ENCODE measurements at places on chromosomes 5 and 9. TPM values are rescaled to one million over a fixed set of nuclear protein-coding genes. Genes with fewer than 3 reads are reported as not detected.

DNA sequence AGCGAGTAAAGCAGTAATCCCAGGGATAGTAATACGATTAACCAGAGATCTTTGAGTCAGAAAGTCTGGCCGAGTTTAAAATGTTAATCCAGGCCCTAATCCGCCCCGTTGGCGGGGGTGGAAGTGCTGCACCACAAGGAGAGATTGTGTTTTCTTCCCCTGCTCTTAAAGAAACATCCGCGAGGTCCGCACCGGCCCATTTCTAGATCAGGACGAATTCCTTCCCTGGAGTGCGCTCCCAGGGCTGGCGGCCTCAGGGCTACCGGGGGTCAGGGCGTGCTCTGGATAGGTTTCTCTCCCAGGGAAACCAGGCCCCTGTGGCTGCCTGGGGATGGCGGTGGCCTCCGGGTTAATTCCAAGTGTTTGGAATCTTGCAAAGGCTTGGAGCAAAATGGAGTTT, 9.3 kb upstream of the NEUROG1 start:
- no peak for DNase-seq
- H3K36me3 ChIP-seq = no peaks in the 10 kb centered on the region
- peak overlapping the region; percentile 61 for H3K4me3 ChIP-seq
- peaks cover 12% of the 10 kb centered on the region for H3K27me3 ChIP-seq

- peaks cover 2% of the 10 kb centered on the region for H3K27me3 ChIP-seq
- no peak overlapping the region for H3K27ac ChIP-seq
- H3K36me3 ChIP-seq = no peaks in the 10 kb centered on the region
- no peak overlapping the region for H3K4me3 ChIP-seq
- peak; percentile 64 for DNase-seq
- no peaks in the 10 kb centered on the region for H3K4me1 ChIP-seq
Measured at GRCh38 chr9:76996700-76997099, 22.8 kb upstream of the FOXB2 start.

DNA sequence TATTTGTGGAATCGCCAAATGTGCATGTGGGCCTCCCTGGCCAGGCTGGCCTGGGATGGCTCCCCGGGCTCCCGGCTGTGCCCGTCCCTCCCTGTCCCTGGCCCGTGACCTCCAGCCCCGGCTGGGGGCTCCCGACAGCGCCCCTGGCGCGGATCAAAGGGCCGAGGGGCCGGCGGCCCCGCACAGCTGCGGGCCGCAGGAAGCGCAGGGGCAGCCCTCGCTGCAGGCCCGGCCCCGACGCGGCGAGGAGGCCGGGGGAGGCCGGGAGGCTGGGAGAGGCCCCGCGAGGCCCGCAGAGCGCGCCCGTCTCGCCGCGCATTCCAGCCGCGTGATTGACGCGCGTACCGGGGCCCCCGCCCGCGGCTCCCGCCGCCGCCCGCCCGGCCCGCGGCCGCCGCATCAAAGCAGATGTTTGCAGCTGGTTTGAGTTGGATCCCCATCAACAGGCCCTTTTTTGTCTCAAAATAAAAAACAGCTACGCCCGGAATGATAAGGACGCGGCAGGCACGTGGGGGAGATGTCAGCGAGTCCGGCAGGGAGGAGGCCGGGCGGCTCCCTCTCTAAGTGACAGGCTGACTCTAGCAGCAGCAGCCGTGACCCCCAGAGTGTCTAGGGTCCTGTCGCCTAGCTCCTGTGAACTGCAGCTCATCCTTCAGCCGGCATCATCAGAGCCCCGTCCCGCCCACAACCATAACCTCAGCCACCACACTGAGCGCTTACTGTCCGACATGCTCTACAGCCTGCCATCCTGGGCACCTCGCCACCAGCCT, 69.4 kb downstream of the LMX1B start:
- peaks cover 41% of the 10 kb centered on the region for H3K27me3 ChIP-seq
- no peak for DNase-seq
- peaks cover 12% of the 10 kb centered on the region for H3K36me3 ChIP-seq
- H3K27ac ChIP-seq = no peak overlapping the region
- H3K4me1 ChIP-seq = no peaks in the 10 kb centered on the region
- peak overlapping the region; percentile 19 for H3K4me3 ChIP-seq

DNA sequence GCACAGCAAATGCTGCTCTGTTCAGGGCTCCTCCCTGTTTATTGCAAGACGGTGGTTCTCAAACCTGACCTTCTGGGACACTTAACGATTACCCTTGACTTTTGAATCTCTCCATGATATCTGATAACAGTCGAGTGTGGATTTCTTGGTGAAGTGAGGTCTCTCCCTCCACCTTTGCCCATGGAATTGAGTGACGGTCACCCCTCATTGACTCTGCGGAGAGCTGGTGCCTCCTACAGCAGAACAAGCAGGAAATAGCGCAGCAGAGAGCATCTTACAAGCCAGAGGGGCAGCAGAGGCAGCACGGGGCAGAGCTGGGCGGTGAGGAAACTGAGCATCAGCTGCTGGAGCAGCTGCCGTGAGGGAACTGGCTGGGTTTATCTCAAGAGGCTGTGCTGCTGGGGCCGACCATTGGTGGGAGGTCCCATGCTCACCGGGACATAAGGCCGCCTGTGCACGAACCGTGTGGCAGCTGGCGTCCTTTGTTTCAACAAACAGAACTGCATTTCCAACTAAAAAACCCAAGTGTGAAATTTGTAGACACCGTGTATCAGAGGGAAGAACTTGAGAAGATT, 189.8 kb downstream of the MTRR start:
- peak; percentile 60 for DNase-seq
- H3K4me3 ChIP-seq = peak overlapping the region; percentile 79
- peaks cover 14% of the 10 kb centered on the region for H3K27me3 ChIP-seq
- H3K27ac ChIP-seq = peak overlapping the region; percentile 100
- peaks cover 61% of the 10 kb centered on the region for H3K4me1 ChIP-seq

DNA sequence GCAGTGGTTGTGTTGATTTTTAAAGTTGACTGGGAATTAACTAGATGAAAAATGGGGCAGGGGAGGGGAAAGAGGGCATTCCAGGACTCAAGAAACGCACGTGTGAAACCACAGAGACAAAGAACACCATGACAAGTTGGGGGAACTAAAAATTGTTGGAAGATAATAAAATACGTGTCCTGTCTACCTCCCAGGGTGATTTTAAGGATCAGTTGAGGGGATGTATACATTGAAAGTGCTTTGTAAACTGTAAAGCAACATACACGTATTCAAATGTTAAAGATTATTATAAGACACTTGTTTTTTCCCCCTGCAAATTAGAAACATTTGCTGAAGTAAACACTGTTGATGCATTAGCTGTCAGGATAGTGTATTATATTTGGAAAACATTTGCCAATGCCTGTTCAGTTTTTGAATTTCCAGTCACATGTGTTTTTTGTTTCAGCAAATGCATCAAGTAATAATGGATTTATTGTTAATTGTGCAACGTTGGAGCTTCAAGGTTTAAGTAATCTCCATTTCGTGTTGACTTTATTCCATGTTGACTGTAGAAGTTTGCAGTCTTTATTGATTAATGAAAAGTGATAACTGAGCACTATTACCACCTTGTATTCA, 412.7 kb downstream of the ACTL7B start:
- no peak overlapping the region for H3K4me3 ChIP-seq
- no peaks in the 10 kb centered on the region for H3K27me3 ChIP-seq
- no peak for DNase-seq
- no peaks in the 10 kb centered on the region for H3K36me3 ChIP-seq
- no peaks in the 10 kb centered on the region for H3K4me1 ChIP-seq
- no peak overlapping the region for H3K27ac ChIP-seq

Gene ZNF883
- 18.4 TPM for total RNA-seq

- peaks cover 9% of the 10 kb centered on the region for H3K36me3 ChIP-seq
- peaks cover 2% of the 10 kb centered on the region for H3K27me3 ChIP-seq
- no peak for DNase-seq
- no peak overlapping the region for H3K4me3 ChIP-seq
- H3K27ac ChIP-seq = no peak overlapping the region
Measured at GRCh38 chr5:124536333-124536732, 210.1 kb downstream of the ZNF608 start.

- no peak for DNase-seq
- no peaks in the 10 kb centered on the region for H3K36me3 ChIP-seq
- no peak overlapping the region for H3K27ac ChIP-seq
- H3K4me1 ChIP-seq = no peaks in the 10 kb centered on the region
Measured at GRCh38 chr5:139950436-139950835, 92.7 kb downstream of the NRG2 start.

GRCh38 chr5:40001796-40002195, 577.0 kb upstream of the DAB2 start:
- no peaks in the 10 kb centered on the region for H3K27me3 ChIP-seq
- no peaks in the 10 kb centered on the region for H3K36me3 ChIP-seq
- H3K4me3 ChIP-seq = no peak overlapping the region
- no peaks in the 10 kb centered on the region for H3K4me1 ChIP-seq

Gene TAF11L5
- total RNA-seq = 0.83 TPM

GRCh38 chr5:133219296-133219695, 167.5 kb downstream of the HSPA4 start:
- H3K27me3 ChIP-seq = peaks cover 8% of the 10 kb centered on the region
- peaks cover 18% of the 10 kb centered on the region for H3K36me3 ChIP-seq
- no peak overlapping the region for H3K4me3 ChIP-seq
- no peak overlapping the region for H3K27ac ChIP-seq
- no peak for DNase-seq

DNA sequence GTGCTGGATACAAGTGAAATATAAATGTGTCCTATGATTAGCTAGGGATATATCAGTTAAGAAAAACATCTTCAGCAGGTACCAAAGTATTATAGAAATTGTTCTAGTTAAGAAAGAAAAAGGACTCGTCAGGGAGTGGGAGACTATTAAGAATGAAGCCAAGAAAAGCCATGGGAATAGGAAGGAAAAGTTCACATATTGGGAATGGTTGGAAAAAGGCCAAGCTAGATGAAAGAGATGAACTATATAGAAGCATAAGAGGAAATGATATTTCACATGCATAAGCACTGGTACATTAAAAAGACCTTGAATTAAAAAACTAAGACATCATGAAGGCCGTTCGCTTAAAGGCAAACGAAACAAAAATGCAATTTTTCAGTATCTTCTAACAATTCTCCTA, 237.7 kb downstream of the ADAMTS6 start:
- H3K27ac ChIP-seq = no peak overlapping the region
- no peak for DNase-seq
- H3K4me3 ChIP-seq = no peak overlapping the region
- H3K36me3 ChIP-seq = no peaks in the 10 kb centered on the region

DNA sequence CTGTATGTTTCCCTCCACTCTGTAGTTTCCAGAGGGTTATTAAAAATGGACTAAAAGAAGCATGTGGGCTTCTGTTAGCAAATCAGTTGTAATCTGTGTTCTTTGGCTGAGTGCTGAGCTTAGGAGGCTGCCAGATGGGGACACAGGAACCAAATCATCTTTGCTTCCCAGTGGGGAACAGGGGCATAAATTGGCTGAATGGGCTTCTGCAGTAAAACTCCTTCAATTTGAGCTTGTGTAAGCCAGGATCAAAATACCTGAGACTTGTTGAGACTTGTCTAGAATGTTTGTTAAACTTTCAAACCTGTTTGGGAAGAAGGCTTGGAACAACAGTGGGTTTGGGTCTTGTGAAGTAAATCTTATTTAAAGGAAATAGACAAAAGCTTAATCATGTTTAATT, 32.2 kb upstream of the TNFAIP8 start:
- H3K36me3 ChIP-seq = no peaks in the 10 kb centered on the region
- no peak for DNase-seq
- H3K27me3 ChIP-seq = peaks cover 3% of the 10 kb centered on the region
- peaks cover 12% of the 10 kb centered on the region for H3K4me1 ChIP-seq
- no peak overlapping the region for H3K27ac ChIP-seq

DNA sequence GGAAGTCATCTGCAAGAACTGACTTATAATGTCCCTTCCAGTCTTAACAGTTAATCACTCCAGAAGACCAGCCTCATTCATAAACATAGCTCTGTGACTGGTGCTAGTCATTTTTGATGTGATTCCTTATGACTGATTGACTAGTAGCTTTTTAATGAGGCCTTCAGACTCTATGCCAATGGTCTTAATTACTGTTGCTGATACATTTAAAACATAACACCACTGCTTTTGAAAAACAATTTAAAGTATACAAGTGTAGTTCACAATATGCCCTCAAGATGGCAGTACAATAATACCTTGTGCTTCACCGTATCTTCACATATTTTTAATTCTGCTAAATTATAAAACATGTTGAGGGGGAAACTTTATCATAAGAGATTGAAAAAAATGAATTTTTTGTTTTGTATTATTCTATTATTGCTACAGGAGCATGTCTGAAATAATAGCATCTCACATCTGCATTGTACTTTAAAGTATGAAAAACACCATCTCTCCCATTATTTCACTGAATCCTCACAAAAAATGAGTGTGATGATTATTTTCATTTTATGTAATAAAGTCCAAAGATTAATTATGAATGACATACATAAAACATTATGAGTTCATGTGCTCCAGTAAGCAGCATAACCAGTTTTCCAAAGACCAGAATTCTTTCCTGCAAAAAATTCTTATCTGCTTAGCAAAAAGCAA, 55.2 kb upstream of the SHISAL2B start:
- no peaks in the 10 kb centered on the region for H3K36me3 ChIP-seq
- H3K27me3 ChIP-seq = no peaks in the 10 kb centered on the region
- no peak overlapping the region for H3K4me3 ChIP-seq
- no peak for DNase-seq
- peaks cover 5% of the 10 kb centered on the region for H3K4me1 ChIP-seq
- no peak overlapping the region for H3K27ac ChIP-seq

- no peak for DNase-seq
- no peaks in the 10 kb centered on the region for H3K36me3 ChIP-seq
Measured at GRCh38 chr9:106883626-106884190, 20.7 kb downstream of the ZNF462 start.

Measured in glutamatergic neuron (in vitro differentiated cells).